Stimulated activated CD4-positive, alpha-beta T cell treated with anti-CD3 and anti-CD28 coated beads, Interleukin-1b, Interleukin-23, amount 100 ng/mL, for 1 hour (primary cell): ENCODE measurements at places on chromosomes 12 and 14.
A peak's percentile ranks its signal among the peaks of the same experiment; 100 is the strongest.

- DNase-seq = no peak
These were observed 2.6 kb upstream of the SLC35E3 start for GRCh38 chr12:68743356-68743755.

DNA sequence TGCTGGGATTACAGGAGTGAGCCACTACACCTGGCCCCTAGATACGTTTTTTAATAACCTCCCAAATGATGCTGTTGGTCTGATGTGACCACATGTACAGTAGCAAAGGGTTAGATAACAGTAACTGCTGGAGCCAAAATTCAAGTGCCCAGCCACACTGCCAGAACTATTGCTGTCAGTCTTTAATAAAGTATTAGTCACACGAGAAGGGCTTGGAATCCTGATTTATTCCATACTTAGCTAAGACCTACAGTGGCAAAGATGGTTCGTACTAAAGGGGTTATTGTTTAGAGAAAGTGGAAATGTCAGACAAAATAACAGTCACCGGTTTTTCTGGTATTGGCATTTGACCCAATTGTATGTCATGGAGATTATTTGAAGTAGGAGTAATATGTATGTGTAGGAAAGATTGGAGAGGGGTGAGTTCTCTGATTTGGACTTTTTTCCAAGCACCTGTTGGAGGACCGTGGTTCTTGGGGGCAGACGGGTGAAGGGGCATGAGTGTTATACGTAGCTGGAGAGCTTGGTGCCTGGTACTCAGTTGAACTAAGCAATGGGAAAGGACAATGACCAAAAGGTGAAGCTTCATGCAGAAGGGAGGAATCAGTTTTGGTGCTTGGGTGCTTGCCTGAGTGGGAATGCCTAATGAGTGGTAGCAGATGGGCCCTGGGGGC, 9.7 kb downstream of the TUBA1C start:
- no peak for DNase-seq

DNA sequence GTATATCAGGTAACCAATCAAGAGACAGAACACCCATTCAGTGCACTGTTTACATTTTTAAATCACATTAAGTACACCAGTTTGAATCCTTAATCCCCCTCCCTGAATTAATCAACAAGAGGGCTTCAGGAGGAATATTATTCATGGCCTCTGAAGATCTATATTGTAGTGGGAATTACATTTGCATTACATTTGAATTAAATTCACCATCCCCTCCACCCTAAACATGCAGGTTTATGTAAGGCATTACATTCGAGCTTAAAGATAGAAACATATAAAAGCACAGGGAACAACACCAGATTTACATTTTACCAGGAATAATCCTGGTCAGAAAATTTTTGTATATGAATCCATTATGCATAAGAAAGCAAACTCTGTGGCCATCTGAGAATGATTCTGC, 197.8 kb upstream of the KITLG start:
- no peak for DNase-seq

- DNase-seq = no peak
These were observed 103.1 kb downstream of the PRICKLE1 start for GRCh38 chr12:42486407-42486806.

DNA sequence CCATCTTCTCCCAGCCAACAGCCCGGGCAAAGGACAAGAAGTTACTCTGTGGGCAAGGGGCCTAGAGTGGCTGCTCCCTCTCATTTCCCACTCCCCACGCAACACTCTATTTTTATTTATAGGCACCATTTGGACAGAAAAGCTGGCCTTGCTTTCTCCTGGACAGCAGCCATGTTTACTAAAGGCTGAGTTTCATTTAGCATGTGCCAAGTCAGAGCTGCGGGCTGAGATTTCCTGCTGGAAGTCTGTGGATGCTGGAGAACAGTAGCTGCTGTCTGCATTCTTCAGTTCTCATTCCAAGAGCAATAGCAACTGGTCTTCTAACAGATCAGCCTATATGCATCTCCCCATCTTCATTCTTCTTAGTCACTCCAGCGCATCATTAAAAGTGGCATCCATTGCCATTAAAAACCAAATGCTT, 8.3 kb downstream of the COL2A1 start:
- no peak for DNase-seq

DNA sequence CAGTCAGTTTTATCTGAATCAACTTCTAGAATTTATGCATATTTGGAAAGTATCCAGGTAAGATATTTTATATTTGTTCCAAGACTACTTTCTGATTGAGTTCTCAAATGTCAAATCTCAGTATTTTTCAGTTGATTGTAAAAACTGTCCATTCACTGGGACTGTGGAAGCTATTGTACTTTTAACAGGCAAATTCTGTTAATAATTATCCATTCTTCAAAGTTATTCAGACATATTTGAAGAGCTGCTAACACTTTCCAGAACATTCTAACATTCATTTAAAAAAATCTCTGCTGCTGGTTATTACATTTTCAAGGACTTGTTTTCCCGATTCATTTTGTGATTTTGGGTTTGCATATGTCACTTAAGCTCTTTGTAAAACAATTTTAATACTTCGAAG, 59.7 kb downstream of the PIK3C2G start:
- no peak for DNase-seq

DNA sequence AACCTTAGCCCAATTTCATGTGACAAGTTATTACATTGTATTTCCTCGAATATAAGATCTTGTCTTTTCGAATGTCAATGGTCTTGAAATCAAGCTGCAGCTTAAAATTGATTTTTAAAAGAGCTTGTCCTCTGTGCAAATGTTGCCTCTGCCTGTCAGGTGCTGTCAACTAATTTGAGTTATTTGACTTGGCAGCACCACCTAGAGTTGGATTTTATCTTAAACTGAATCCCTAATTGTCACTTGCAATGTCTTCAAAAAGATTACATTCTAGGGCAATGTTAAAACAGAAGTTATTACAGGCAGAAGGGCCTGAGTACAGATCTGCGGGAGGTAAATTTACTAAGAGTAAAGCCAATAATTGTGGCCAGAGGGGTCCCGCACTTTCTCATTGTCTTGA, 26.2 kb upstream of the TUNAR start:
- no peak for DNase-seq

- peak; percentile 98 for DNase-seq
These were observed 79.4 kb upstream of the GPR68 start for GRCh38 chr14:91323671-91324605.

DNA sequence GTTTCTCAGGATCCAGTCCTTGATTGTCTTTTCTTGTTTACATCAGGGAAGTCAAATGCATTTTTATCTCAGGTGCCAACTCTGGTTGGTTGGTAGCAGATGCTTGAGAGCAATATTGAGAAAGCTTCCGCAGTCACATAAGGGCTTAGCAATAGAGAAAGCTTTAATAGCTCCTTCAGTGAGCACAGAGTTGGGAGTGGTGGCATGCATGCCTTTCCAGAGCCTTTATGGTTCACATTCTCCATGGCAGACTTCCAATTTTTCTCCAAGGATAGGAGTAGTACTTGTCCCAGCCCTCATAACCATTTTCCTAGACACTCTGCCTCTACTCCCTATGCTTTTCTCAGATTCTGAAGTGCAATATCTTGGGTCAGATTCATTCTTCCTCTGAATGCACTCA, 280.4 kb downstream of the AEBP2 start:
- no peak for DNase-seq

- no peak for DNase-seq
These were observed 788 bp downstream of the TEX52 start for GRCh38 chr12:2856051-2856450.

DNA sequence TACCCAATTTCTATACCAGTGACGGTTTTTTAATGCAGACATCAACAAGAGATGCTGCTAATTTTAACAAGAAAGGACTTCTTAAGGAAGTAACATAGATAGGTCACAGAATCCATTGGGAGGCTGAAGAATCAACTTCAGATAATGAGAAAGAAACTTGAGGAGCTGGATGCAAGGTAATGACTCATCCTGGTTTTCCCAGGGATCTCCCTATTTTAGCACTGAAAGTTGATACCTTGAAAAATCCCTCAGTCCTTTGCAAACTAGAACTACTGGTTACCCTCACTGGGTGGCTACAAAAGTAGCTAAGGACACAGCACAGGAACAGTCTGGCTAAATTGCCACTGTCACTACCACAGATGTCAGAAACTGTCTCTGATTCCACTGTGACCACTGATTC, 561.9 kb downstream of the FLRT2 start:
- no peak for DNase-seq

DNA sequence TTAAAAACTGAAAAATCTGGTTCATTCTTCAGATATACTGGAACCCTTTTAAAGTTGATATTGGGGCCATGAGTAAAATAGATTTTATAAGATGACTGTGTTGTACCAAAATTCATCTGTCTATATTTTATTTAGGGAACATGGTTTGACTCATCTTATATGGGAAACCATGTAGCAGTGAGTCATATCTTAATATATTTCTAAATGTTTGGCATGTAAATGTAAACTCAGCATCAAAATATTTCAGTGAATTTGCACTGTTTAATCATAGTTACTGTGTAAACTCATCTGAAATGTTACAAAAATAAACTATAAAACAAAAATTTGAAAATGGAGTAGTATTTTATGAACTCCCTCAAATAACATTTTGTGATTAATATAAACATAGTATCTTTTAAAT, 14.2 kb downstream of the PTGER2 start:
- no peak for DNase-seq

DNA sequence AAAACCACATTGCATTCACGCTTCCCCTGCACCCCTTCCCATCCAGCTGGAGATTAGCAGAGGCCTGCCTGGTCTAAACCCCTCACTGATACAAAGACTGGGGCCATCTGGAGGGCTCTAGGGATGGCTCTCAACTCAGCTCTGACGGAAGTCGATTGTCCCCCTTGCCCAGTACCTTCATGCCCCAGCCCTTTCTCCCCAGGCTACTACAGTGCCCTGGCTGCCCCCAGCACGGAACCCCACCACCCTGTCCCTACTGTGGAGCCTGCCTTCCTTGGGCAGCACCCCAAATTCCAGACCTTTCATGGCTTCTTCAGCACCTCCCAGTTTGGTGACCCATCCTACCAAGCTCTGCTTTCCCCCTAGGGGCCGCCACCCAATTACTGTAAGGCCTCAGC, 25.6 kb downstream of the ZFP36L1 start:
- DNase-seq = no peak

- DNase-seq = no peak
These were observed 208.8 kb upstream of the EEA1 start for GRCh38 chr12:93137656-93138612.

GRCh38 chr12:122503147-122503751, 2.5 kb upstream of the ZCCHC8 start:
- DNase-seq = no peak

- DNase-seq = no peak
These were observed 456.5 kb upstream of the LMO3 start for GRCh38 chr12:17062267-17063036.

DNA sequence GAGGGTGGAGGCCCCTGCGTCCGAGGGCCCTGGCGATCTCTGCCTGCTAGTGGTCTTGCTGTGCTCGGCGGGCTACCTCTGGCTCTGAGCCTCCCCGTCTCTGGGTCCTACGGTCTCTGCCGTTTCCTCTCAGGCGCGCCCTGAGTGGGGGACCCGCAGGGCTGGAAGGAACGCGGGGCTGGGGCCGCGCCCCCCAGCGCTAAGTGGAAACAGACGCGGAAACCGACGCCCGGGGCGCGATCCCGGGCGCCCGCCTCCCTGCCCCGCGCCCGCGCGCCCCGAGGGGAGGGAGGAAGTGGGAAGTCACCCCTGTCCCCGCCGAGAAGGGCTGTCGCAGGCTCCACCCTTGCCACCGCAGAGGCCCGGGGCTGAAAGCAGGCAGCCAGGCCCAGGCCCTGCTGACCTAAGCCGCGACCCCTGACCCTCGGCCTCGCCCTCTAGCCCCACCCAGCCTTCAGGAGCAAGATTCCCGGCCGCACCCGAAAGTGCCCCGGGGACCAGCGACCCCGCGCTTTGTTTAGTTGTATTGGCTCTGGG, 831 bp downstream of the CRIP1 start:
- DNase-seq = no peak

DNA sequence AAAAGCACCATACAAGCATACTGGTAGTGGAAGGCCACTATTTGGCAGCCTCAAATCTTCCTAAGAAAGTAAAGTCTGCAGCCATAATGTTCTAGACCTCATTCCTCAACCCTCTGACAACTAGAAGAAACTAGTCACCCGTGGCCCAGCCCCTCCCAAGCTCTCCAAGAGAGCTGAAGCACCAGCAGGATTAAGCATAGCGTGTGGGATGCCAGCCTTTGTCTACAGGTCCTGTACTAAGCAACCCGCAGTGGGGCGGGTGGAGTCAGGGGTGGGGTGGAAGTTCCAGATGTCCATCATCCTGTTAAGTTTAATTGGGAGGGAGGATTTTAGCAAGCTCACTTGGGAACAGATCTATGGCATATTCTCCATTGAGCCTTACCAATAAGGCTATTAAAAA, 14.2 kb downstream of the SLC11A2 start:
- no peak for DNase-seq

DNA sequence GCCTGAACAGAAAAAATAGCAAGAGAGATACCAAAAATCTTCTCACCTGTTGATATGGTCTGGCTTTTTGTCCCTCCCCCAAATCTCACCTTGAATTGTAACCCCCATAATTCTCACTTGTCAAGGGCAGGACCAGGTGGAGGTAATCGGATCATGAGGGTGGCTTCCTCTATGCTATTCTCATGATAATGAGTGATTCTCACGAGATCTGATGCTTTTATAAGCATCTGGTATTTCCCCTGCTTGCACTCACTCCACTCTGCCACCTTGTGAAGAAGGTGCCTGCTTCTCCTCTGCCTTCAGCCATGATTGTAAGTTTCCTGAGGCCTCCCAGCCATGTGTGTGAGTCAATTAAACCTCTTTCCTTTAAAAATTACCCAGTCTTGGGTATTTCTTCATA, 291.2 kb downstream of the CPNE8 start:
- no peak for DNase-seq

GRCh38 chr14:24081739-24082211, 10.4 kb downstream of the CPNE6 start:
- DNase-seq = no peak

DNA sequence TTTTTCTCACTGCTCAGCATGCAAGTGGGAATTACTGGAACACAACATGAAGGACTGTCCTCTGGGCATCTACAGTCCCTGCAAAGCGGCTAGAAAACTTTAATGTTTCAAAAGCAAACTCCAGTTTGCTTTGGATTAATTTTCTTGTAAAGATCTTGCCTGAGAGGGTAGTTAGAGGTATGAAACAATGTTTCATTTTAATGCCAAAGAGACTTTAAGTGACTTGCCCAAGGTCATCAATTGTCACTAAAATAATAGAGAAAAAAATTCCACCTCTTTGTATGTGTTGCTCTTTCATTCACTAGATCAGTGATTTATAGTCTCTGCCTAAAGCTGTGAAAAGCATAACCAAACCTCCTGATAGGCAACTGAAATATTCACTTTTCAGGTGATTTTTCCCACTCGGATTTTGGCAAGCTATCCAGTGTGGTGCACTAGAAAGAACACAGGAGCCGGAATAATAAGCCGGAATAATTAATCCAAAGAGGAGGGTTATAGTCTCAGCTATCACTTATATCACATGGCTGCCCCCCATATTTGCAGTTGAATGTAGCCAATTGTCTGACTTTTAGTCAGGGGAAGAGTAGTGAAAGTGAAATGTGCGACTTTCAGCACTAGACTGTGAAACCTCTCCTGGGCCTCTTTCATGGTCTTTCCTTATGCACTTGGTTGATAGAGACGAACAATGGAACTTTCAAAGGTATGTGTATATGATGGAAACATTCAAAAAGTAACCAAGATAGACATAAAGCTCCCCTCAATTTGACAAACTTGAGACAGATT, 107.7 kb downstream of the SLC6A15 start:
- no peak for DNase-seq
